ENCODE measurements at places on chromosomes 16 and 17. TPM values are rescaled to one million over a fixed set of nuclear protein-coding genes. Genes with fewer than 3 reads are reported as not detected.

GRCh38 chr17:50470426-50470825 lies 1.7 kb upstream of the CHAD start:
- DNase-seq: no peak

The HGS gene
- polyA plus RNA-seq: 81.4 TPM

The EPN3 gene
- 22.1 TPM for polyA plus RNA-seq

DNA sequence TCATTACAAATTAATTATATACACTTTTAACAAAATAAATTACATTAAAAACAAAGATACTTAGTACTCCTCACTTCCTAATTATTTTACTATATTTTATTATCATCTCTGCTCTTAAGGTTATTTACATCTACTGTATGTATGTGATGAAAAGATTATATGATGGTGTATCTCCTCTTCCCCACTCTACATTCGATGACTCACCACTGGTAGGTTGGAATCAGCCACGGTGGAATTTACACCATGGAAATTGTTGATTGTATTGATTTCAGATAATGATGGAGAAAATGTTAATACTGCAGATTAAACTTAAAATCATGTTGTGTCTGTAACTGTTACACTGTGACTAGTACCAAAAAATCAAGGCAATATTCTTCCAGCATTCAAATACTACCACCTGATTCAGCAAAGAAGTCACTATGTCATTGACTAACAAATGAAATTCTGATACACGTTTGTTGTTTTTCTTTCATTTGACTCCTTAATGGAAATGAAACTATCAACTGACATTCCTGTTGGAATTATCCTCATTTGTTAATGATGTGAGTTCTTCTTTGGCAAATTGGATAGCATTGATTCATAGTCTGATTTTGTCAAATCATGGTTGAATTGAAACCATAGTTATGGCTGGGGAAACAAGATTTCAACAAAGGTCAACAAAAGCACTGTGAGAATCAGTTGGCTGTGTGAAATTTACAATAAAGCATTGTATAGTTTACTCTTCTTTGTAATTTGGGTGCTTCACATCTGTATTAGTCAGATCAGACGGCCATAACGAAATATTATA lies 69.0 kb upstream of the NLK start:
- no peak for DNase-seq

The PLA2G10 gene
- not detected for polyA plus RNA-seq

DNA sequence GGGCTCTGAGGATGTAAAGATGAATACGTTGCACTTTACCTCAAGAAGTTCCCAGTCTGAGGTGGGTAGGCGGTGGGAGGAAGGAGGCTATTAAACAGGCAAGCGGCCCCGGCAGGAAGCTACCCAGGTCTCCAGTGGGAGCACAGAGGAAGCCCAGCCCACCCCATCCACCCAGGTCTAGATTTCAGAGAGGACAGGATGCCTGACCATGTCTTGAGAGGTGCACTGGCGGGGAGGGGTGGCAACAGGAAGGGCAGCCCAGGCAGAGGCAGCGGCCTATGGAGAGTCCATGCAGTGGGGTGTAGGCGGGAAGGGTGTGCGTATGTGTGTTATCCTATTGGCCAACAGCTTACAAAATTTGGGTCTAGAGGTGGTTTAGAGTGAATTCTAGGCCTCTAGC lies 13.9 kb downstream of the SARM1 start:
- DNase-seq: no peak

- no peak for DNase-seq
Measured at GRCh38 chr16:85545227-85545818, 67.8 kb upstream of the GSE1 start.

DNA sequence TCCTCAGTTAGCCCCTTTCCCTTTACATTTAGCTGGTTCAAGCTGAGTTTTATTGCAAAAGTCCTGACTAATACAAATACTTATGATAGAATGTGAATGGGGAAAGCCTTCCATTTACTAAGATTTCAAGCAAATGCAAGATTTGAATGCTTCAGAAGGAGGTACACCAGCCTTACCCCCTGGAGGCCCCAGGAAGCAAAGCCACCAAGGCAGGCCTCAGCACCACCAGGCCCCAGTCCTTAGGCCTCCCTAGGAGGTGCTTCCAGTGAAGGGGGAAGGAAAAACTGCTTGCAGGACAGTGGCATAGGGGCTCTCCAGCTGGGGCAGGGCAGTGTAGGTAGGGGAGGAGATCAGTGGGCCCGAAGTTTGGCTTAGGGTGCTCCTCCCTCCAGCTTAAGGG lies 7.3 kb upstream of the PRPSAP2 start:
- DNase-seq: no peak

GRCh38 chr17:37787055-37787757 lies 42.3 kb upstream of the HNF1B start:
- DNase-seq: no peak

The KRT10 gene
- polyA plus RNA-seq: 21.9 TPM

DNA sequence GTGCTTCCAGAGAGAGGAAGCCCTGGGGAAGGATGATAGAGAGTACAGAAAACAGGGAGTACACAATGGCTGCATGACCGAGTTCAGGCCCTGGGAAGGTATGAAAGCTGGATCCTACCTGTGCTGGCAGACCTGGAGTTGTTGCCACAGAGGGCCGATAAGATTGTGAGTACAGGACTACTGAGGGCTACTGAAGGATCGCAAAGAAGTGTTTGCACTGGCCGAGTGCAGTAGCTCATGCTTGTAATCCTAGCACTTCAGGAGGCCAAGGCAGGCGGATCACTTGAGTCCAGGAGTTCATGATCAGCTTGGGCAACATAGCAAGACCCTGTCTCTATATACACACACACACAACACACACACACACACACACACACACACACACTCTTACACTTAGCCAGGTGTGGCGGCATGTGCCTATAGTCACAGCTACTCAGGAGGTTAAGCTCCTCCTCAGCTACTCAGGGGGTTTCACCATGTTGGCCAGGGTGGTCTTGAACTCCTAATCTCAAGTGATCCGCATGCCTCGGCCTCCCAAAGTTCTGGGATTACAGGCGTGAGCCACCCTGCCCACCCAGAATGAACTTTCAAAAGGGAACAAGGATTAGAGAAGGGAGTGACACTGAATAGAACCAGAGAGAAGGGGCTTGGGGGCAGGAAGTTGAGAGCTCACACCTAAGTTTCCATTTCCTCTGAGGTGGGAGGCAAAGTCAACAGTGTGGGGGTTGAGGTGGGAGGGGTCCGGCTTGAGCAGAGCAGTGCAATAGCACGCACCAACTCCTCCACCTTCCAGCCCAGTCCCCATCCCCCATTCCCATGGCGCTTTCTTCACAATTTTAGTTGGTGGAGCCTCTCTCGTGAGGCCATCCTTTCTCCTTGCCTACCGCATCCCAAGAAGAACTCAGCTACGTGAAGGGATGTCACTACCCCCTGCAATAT lies 7.5 kb downstream of the SCIMP start:
- DNase-seq: peak; percentile 14

- DNase-seq: peak; percentile 84
Measured at GRCh38 chr17:2336852-2337543, at the start of gene SGSM2. SGSM2 (plus strand) TSS chr17:2337501; CDS start chr17:2337689, 188 bp downstream.

GRCh38 chr16:66026211-66026610 lies 340.3 kb upstream of the CDH5 start:
- no peak for DNase-seq

The ITGB4 gene
- 4.0 TPM for polyA plus RNA-seq

The CALCOCO2 gene
- 122 TPM for polyA plus RNA-seq

The BCO1 gene
- polyA plus RNA-seq: not detected

DNA sequence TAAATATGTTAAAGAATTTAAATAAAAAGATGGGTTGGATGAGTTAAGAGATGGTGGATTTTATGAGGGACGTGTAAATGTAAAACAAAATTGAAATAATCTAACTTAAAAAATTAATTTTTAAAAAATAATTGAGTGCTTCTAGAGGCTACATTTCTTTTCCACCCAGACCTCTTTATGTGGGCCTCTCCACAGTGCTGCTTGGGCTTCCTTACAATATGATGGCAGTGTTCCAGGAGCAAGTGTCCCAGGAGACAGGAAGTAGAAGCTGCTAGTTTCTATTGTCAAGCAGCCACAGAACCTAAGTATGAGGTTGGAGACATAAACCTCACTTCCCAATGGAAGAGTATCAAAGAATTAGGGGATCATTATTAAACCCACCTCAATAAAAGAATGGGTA lies 205.7 kb upstream of the CPHXL start:
- DNase-seq: no peak

- no peak for DNase-seq
Measured at GRCh38 chr16:13014476-13014875, 113.1 kb downstream of the SHISA9 start.

The FNDC8 gene
- not detected for polyA plus RNA-seq

- peak; percentile 44 for DNase-seq
Measured at GRCh38 chr16:19071811-19072777, 4.7 kb downstream of the COQ7 start.

The SPATA22 gene
- not detected for polyA plus RNA-seq

- DNase-seq: no peak
Measured at GRCh38 chr16:2813771-2814221, 3.2 kb upstream of the PRSS21 start.

DNA sequence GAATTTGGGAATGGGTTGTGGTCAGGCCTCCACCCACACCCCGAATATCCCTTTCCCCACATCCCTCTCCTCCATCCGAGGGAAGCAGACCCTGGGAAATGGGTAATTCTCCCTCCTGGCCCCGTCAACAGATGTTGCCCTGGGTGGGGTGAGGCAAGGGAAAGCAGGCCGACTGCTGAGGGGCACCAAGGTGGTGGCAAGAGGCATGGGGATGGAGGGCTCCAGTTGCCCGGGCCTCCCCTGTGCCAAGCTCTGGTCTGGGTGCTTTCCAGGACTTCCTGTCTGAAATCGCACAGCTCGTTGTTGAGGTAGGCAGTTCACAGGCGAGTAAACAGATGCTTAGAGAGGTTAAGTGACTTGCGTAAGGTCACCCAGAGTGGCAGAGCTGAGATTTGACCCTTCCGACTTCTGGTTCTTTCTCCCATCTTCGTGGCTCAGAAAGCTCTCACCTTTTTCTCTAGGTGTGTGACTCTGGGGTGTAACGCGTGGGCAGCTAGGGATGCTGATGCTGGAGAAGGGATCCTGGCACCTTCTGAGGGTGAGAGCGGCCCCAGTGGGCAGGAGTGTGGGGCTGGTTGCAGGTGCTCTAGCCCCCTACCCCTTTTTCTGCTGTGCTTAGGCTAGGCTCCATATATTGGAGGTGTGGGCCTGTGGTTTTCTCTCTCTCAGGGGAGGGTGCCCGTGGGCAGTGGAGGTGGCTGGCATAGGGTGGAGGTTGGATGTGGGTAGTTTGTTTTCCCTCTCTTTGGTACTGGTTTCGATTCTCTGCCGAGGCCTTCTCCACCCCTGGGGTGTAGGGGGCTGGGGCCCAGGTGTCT lies 17.2 kb downstream of the RARA start:
- DNase-seq: no peak

DNA sequence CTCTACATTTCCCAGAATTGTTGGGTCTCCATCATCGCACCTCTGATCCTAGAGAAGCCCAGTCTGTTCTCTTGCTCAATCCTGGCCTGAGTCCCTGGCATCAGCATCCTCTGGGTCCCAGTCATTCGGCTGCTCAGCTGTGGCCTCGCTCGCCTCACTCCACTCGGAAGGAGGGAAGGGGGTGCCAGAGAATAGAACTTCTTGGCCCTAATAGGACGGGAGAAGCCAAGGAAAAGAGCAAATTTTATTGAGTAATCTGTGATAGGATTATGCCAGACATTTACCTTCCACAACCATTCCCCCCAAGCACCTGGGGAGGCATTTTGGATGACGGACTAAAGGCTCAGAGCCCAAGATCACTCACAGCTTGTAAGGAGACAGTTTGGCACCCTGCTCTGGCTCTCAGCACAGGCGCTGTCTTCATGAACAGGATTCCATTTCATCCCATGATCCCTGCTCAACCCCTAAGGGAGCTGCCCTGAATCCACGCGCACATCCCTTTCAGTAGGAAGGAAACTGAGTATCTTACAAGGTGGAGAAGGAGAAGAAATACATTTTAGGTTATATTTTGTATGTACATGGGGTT lies 498 bp upstream of the CLEC10A start:
- no peak for DNase-seq

The KRT15 gene
- polyA plus RNA-seq: 0.14 TPM

DNA sequence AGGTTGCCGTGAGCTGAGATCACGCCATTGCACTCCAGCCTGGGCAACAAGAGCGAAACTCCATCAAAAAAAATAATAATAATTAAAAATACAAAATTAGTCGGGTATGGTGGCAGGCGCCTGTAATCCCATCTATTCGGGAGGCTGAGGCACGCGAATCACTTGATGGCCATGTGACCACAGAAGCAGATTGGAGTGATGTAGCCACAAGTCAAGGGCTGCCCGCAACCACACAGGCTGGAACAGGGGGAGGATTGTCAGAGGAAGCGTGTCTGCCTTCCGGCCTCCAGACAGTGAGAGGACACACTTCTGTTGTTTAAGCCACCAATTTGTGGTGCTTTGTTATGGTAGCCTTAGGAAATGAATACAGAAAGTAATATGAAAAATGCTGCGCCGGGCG lies 11.8 kb upstream of the NAGS start:
- no peak for DNase-seq

DNA sequence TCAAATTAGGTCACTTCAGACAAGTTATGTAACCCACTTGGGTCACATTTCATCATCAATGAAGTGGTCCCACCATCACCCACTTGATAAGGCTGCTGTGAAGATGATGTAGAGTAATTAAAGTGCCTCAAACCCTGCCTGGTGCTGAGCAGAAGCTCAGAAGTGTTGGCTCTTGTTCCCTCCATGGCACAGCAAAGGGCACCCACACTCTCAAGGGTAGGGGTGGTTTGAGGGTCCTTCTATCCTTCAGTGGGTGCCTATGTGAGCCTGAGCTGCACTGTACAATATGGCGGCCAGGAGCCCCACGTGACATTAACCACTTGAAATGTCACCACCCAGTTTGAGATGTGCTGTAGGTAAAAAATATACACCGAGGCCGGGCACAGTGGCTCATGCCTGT lies 71.5 kb downstream of the CYTH1 start:
- DNase-seq: no peak

The DNASE1L2 gene
- 0.18 TPM for polyA plus RNA-seq

DNA sequence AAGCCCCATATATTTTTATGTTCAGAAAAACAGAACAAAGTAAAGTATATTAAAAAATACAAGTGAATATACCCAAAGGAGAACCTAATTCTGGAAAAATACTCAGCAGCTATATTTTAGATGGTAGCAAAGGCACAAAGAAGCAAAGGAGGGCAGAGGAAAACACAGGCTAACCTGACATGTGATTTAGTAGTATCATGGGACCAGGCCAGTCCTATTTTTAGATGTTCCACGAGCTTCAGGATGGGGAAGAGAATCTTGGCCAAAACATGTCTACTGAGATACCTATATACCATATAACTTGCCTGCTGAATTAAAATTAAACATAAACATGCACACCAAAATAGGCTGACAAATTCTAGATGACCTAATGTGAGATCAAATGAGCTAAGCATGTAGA lies 32.9 kb downstream of the SMYD4 start:
- no peak for DNase-seq

The SLFN5 gene
- polyA plus RNA-seq: 3.8 TPM
